ENCODE measurements at places on chromosomes 12 and 14.

- DNase-seq = no peak
Observed at GRCh38 chr12:50040657-50041056, 15.4 kb upstream of the RACGAP1 start.

DNA sequence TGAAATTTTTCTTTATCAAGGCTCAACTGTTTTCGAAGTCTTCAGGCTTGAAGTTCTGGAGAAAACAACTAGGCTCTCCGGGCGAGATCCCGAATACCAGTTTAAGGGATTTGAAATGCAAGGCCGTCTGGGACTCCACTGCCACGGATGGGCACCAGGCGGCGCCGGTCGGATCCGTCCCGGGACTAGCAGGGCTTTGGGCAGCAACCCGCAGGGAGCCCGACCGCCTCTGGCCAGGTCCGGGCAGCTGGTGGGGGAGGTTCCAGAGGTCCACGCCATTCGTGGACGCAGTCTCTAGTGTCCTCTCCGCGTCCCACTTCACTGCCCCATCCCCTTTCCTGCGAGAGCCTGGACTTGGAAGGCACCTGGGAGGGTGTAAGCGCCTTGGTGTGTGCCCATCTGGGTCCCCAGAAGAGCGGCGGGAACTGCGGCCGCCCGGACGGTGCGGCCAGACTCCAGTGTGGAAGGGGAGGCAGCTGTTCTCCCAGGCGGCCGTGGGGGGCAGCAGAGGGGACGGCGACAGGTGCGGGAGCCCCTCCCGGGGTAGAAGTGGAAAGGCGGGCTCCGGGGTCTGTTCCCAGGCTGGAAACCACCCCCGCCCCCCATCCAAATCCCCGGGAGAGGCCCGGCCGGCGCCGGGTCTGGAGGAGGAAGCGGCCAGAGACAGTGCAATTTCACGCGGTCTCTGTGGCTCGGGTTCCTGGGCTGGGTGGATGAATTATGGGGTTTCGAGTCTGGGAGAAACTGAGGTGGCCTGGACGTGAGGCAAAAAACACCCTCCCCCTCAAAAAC lies 838 bp upstream of the ERBB3 start:
- DNase-seq = peak; percentile 29

DNA sequence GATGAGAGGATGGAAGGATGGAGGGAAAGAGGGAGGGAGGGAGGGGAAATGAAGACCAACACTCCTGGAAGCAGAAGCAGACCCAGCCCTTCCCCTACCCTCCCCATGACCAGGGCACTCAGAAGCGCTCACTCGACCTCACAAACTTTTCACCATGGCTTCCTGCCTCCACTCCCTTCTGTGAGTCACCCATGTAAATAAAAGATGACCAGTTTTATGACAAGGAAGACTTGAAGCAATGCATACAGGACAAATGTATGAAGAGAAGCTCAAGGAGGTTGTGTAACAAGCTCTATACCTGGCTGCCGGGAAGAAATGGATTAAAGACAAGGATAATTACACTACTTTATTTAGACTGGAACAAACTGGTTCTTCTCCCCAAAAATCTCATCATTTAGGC lies 63.8 kb downstream of the CDC42BPB start:
- no peak for DNase-seq

GRCh38 chr12:58745348-58746125 lies 174.8 kb downstream of the LRIG3 start:
- no peak for DNase-seq

- DNase-seq = no peak
Observed at GRCh38 chr12:120630104-120630892, 10.1 kb upstream of the CABP1 start.

- no peak for DNase-seq
Observed at GRCh38 chr12:109513051-109513450, 35.6 kb downstream of the UBE3B start.

DNA sequence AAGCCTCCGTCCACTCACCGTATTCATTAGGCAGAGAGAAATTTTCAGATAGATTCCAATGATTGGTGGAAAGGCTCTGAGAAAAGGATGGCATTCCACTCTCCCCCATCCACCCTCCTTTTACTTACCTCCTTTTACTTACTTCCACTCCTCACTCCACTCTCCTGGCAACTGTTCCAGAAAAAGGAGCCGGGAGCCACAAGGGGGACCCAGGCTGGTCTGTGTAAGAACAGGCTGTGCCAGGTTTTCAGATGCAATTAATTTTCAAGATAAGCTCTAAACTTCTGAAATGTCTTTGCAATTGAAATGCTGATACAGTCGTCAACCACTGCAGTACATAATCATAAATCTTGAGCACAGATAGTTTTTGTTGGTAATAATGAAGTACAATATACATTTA lies 248.8 kb downstream of the ANO6 start:
- DNase-seq = no peak

DNA sequence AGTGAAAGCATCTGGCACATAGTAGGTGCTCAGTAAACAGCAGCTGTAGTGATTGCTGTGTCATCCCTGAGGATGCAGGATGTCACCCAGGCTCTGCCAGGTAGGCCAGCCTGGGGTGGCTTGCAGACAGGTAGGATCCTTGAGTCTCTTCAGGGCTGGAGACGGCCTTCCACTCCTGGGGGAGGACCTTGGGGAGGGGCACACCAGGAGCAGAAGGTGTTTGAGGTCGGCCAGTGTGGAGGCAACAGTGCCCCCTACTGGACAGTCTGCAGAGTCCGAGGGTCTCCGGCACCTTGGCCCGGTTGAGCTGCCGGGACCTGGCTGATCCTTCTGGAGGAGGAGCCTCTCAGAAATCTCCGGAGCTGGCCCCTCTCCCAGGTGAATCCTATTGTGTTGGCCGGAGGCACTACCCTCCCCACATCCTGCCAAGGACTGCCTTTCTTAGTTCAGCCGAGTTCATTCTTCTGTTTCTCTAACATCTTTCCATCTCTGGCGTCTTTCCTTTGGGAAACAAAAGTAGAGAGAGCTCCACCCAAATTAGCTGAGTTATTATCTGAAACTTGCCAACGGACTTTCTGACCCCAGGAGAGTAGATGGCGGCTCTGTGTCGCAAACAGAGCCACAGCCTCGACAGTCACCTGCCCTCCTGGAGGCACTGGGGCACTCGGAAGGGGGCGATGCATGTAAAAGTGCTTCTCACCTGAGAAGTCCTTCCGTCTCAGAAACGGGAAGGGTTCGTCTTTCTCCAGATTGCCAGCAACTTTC lies 41.8 kb upstream of the CLMN start:
- no peak for DNase-seq

GRCh38 chr12:42583016-42583415 lies 6.5 kb downstream of the PRICKLE1 start:
- no peak for DNase-seq

GRCh38 chr12:124229520-124229919 lies 65.4 kb upstream of the RFLNA start:
- no peak for DNase-seq

DNA sequence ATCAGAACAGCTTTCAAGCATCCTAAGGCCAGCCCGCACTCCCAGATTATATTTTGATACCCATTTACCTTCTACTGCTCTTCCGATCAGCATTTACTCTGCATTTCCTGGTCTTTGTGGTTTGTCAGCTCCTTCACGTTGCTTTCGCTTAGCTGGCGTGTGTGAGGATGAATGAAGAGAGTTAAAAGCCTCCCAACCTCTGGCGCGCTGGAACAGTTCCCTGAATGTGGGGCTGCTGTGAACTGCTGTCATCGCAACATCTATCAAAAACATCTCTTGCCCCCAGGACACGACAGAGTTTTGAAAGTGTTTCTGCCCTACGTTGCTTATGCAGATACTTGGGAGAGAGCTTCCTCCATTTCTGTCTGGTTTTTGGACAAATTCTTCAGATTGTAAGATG lies 129.2 kb downstream of the KCNA5 start:
- DNase-seq = no peak

- no peak for DNase-seq
Observed at GRCh38 chr14:31261859-31262731, 54.5 kb upstream of the HECTD1 start.

GRCh38 chr14:67863223-67863622 lies 43.6 kb downstream of the RAD51B start:
- DNase-seq = no peak

GRCh38 chr14:55747186-55747585 lies 167.2 kb downstream of the KTN1 start:
- no peak for DNase-seq

- DNase-seq = no peak
Observed at GRCh38 chr12:5780536-5780935, 164.5 kb downstream of the ANO2 start.

- DNase-seq = no peak
Observed at GRCh38 chr14:32825058-32825457, 113.6 kb upstream of the NPAS3 start.

- no peak for DNase-seq
Observed at GRCh38 chr14:70398706-70399431, 18.0 kb downstream of the SYNJ2BP start.

DNA sequence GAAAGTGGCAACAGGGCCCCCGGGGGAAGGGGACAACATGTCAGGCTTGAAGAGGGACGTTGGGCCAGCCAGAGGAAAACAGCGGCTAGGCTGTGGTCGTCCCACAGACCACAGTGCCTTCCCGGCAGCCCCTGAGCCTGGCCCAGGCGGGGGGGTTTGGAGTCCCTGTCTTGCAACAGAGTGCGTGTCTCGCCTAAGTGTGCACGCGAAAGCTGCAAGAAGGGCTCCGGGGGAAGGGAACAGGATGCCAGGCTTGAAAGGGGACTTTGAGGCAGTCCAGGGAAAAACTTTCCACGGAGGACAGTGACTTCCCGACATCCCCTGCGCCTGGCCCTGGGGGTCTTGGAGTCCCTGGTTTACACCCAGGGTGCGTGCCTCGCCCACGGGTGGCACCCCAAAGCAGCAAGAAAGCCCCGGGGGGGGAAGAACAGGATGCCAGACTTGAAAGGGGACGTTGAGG lies 157.5 kb upstream of the ALG10B start:
- no peak for DNase-seq

DNA sequence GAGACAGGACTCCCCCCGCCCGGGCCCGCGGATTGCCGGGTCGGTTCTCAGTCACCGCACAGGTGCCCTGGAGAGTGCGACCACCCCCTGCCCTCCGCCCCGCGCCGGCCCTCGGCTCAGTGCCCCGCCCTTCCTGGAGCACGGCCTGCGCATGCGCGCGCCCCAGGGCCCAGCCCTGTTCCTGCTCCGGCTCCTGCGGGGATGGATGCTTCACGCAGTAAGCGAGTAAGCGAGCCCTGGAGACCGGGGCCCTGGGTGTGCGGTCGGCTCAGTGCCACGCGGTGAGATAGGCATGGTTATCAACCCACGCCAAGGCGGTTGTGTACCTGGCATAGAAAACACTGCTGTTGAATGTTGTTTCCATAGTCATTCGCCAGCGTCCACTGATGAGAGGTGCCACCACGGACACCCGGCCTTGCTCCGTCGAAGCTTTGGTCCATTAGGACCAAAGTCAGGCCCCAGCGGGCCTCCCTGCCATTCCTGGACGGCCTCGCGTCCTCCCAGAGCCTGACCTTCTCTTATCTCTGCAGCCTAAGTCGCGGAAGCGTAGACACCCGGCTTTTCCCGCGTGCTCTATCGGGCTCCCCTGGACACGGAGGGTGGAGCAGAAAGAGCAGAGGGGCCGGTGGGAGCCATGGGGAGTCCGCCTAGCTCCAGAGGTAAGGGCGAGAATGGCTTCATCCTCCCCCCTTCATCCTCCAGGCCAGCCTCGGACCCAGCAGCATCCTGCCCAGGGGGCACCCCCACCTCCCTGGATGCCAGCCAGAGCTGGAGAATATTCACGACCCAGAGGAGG lies 90.6 kb downstream of the PAPOLA start:
- DNase-seq = no peak

DNA sequence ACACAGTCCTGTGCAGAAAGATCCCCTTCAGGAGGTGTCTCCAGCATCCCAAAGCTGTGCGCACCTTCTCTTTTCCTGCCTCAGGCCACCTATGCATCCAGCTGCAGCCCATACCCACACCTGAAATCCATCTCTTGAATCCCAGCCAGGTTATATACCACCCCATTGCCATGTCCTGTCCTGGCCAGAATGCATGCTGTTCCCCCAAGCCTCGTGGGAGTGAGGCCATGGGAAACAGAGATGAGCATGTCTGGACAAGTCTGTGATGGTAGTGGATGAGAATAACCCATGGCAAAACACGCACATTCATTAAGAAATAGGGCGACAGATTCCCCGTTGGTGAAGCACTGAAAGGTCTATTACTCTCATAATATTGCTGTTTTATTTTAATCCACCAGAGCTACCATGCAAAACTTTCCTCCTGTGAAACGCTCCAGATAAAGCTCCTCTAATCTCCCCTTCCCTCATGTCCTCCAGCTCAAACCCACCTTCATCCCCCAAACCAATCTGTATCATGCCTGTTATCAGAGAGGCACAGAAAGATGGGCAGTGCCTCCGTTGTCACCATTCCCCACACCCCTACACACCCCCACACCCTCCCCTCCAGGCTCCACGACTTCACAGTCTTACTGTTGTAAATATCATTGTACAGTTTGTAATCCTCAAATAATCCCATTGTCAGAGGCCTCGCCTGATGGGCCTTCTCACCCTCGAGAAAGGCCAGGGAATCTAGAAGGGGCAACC lies 97.5 kb upstream of the FKBP4 start:
- DNase-seq = no peak

DNA sequence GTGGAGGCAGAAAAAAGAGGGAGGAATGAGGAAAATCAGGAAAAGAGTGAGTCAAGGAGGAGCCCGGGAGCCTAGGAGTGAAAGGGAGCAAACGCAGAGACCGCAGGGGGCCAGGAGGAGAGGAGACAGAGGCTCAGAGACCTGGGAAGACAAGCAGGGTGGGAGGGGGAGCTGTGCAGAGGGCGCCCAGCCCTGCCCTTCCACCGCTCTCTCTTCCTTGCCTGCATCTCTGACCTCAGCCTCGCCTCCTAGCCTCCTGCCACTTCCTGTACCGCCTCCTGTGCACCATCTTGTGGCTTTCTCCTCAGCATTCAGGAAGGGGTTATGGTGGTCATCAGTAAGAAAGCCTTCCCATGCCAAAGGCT lies 1.3 kb downstream of the CLSTN3 start:
- no peak for DNase-seq

DNA sequence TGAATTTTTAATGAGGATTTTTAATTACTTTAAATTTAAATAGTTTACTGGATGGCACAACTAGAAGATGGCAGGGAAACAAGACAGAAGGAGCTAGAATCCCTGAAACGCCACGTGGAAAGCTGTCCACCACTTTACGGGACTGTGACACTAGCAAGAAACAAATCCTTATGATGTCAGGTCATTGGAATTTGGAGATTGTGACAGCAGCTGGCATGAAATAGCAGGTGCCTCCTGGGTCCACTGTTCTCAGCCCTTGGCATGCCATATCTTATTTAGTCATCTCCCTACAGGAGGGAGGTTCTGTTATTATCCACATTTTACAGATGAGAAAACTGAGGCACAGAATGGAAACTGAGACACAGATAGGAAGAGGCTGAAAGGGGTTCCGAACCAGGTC lies 113.8 kb downstream of the BCL11B start:
- DNase-seq = no peak
